ENCODE measurements at places on chromosomes 7 and 10.
A peak's percentile ranks its signal among the peaks of the same experiment; 100 is the strongest.

DNA sequence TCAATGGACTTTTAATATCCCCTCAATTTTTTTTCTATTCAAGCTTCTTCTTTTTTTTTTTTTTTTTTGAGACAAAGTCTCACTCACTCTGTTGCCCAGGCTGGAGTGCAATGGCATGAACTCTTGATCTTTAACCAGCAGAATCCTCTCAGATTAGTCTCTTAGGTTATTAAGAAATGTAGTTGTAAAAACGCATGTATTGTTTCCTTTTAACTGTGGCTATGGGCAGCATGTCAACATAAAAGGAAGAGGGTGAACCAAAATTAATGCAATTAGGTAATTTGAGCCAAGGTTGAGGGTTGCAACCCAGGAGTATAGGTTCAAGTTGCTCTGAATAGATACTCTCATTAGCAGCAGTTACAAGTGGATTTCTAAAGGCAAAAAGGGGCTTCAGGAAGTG is 4.3 kb upstream of the GSTO1 start:
- DNase-seq, result no peak

DNA sequence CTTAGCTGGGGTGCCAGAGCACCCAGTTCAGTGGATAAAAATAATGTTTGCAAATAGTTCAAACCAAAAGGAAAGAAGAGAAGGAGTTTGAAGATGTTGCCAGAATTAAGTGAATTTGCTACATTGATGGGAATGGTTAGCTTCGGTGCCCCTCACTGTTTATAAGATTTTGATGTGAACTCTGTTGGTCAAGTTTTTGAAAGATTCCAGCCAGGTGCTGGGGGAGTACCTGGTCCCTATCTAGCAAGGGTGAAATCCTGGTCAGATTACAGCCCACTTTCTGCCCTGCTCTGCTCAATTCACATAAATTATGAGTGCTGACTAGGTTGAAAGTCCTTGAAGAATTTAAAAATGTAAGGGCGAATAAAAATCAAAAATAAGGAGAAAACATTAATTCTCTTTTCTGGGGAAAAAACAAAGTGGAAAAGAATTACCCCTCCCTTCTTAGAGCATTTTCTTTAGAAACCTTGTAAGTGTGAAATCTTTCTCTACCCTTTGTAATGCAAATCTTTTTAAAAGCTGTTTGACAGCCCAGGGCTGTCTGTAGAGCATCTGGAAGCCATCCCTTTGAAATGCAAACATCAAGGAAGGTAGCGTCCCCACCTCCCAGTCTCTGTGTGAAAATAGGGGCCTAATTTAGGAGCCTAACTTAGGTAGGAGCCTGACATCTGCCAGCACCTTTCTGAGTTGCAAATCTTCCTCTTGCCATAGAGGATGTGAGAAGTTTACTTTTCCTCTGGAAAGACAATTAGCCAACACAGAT is 1.4 kb upstream of the GIMAP5 start:
- no peak for DNase-seq

DNA sequence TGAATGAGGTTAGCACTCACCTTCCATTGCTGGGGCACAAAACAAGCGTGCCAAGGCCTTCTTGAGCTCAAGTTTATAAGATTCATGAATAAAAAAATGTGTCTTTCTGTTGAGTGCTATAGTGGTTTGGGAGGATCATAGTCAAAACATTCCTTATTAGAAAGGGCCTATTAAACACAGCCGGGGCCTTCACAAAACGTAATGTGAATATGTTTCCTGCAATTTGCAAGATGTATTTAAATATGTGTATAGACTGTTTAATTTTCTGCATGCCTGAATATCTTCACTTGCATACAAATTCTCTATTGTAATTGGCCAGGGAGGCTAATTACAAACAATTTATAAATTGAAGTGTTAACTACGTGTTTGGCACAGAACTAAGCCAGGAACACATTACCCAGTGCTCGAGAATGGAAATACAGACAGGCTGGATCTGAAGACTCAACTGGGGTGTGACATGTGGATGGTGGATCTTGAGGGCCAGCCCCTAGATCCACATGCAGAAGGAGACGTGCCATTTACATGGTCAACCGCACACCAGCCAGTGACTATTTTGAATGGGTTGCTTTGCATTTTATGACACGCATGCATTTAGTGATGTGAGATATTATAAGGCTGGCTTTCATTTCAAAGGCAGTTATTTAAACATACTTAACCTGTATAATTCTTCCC is 31.3 kb downstream of the LYZL2 start:
- DNase-seq, result no peak

DNA sequence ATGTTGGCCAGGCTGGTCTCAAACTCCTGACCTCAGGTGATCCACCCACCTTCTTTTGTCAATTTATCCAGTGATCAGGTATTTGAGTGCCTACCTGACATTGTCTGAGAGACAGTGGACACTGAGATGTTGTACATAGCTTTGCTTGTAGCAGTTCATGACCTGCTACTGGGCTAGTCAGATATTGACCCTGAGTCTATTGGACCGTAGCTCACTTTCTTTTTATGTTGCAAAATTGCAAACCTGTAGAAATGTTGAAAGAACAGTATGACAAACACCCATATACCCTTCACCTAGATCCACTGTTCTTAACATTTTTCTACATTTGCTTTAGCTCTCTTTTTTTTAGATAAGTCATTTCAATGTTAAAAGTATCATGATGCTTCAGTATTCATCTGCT is 410.4 kb upstream of the GALNT17 start:
- no peak for DNase-seq

GRCh38 chr7:41886262-41886900 is 183.5 kb upstream of the INHBA start:
- no peak for DNase-seq

DNA sequence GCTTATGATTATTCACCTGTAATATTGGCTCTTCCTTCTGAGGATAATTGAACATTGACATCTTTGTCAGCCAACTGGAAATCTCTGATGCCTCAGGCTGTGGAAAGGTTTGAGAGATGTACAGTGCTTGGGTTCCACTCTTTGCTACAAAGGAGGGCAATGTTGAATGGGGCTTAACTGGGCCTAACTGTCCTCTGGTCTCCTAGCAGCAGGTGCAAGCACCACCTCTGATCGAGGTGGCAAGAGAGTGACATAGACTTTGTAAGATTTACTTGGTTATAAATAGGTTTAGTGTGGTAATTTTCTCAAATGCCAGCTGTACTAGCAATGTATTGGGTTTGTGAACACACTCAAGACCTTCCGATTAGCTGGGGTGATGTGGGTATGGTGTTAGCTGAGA is 21.1 kb downstream of the CYP2C8 start:
- DNase-seq, result no peak

DNA sequence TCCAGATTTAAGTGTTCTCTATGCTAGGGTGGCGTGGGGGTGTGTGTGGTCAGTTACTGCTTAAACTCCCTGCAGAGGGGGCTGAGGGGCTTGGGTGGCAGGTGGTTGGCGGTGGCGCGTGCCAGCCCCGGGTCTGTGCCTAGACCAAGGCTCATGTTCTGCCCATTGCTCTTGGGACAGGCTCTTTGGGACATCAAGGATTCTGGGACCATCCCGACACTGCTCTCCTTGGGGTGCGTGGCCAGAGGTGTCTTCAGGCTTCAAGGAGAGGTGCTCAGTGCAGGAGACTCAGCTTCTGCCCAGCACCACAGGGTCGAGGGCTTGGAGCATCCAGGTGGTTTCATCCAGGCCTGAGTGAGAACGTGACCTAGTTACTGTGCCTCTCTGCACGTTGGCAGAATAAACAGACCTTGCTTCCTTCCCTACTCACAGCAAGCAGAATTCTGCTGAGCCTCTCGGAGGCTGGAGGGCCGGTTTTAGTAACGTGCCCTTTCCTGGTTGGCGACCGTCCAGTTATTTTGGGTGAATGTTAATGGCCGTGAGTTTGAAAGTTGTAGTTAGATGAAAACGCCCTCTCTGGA is 39.9 kb downstream of the CAMK1D start:
- DNase-seq, result no peak

DNA sequence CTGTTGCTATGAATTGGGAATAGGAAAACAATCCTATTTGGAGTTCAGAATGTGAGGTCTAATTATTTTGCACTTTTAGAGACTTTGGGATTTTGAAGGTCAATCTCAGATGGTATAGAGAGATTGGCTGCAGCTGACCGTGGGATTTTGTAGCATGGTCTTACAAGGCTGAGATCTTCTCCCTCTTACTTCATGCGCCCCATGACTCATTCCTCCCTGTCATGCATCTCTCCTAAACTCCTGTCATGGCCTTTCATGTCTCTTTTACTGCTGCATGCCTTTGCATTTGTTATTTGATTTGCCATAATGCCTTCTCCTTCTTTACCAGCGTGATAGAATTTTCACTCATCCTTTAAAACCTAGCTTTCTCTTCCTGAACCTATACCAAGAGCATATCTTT is 133.1 kb downstream of the BBS9 start:
- DNase-seq, result no peak

GRCh38 chr7:130421684-130422083 is 19.1 kb downstream of the CEP41 start:
- DNase-seq, result peak; percentile 77

GRCh38 chr10:29794776-29795611 is 160.2 kb upstream of the SVIL start:
- DNase-seq, result no peak

- DNase-seq, result no peak
Measured at GRCh38 chr7:64180989-64181388, 26.0 kb upstream of the ZNF735 start.

GRCh38 chr10:15868006-15868405 is 7.7 kb upstream of the MINDY3 start:
- DNase-seq, result no peak

GRCh38 chr10:4067931-4068561 is 283.0 kb upstream of the KLF6 start:
- no peak for DNase-seq

DNA sequence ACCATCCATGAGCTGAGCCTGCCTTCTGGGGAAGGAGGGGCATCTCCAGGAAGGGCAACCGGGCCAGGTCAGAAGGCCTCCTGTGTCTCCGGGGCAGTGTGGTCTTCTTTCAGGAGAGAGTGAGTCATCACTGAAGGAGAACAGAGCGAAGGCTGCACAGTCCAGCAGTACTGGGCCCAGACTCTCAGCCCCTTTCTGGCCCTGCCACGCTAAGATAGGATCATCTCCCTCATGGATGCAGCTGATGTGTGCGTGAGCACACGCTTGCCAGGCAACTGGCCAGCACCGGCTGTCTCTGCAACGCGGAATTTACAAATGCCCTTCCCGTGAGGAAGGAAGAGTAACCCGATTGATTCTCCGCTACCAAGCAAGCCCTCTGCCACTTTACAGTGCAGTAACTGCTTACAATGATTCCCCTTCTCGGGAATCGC is 328.2 kb downstream of the TNS3 start:
- DNase-seq, result peak; percentile 11

- no peak for DNase-seq
Measured at GRCh38 chr10:108850138-108850854, 1073.0 kb downstream of the XPNPEP1 start.

DNA sequence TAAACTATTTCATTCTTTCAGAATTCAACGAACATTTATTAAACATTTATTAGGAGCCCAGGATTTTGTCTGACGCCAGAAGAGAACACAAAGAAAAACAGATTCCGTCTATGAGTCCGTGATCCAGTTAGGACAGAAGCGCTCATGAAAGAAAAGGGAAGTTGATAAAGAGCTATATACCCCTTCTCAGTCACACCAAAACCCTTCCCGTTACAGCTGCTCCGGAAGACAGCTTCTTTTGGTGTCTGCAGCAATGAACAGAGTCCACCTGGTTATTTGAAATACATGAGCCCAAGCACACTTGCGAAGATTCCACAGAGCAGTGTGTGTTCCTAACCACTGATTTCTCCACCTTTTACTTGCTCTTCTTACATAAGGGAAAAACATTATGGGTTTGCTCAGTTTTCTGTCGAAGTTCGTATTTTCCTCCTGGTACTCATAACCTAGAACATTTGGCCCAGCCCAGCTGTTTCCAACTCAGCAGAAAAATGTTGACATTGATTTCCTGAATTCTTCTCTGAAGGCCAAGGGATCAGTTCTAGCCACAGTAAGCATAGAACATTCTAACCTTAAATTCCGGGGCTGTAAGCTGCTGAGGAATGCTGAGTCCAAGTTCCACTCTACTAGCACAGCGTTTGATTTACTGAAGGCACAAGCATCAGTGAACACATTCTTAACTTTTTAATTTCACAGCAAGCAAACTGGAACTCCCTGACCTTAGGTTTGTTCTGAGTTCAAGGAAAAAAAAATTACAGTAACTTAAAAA is 206.5 kb downstream of the SORCS1 start:
- no peak for DNase-seq

GRCh38 chr7:157010588-157011332 is at the start of gene MNX1:
Gene MNX1, minus strand, starts transcription at chr7:157010663. Its CDS starts 313 bp downstream, at chr7:157010350.
- peak; percentile 87 for DNase-seq

- DNase-seq, result no peak
Measured at GRCh38 chr10:29554660-29555059, 80.1 kb downstream of the SVIL start.

DNA sequence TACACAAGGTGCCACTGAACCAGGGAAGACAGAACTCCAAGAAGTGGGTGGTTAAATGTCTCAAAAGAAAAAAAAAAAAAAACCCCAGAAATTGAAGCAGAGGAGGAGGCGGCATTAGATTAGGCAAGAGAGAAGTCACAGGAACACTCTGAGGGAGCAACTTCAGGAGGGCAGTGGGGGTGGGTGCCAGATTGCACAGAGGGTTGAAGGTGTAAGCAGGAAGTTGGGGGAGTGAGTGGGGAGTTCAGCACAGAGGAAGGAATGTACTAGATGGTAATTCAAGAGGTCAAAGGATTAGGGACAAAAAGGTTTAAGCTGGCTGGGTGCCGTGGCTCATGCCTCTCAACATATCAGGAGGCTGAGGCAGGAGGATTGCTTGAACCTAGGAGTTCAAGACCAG is 110.0 kb upstream of the PDLIM1 start:
- no peak for DNase-seq

DNA sequence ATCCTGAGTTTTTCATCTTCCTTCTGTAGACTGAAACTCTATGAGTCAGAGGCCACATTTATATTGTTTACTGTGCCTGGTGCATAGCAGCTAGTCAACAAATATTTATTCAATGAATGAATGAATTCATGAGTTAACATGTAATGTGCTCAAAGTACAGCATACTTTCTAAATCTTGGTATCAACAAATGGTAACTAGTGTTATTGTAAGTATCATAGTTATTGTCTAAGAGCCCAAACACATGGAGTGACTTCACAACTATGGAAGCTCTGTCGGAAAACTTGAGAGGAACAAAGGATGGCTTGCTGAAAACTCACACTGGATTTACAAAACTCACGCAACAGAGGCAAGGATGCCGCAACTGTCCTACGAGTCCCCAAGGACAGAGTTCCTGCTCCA is 35.9 kb downstream of the DENND2A start:
- DNase-seq, result no peak

DNA sequence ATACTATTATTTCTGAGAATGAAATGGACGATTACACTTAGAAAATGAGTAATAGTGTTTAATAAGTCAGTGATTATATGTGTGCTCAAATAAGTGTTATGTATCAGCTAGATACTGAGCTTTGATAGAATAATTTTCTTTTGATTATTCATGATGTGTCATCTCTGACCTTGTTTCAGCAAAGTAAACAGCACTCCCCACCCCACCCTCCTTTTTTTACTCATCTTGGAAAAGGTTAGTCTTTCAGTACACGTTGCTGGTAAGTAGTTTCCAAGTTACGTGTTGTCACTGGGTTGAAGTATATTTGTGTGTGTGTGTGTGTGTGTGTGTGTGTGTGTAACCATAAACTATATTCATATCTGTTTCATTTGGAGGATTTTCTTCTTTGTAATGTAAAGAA is 84.1 kb downstream of the GNAI1 start:
- DNase-seq, result no peak

All from NCI-H1105 (cell line).